Breast epithelium (tissue), 4 donors: ENCODE measurements at places on chromosomes 4 and X.

DNA sequence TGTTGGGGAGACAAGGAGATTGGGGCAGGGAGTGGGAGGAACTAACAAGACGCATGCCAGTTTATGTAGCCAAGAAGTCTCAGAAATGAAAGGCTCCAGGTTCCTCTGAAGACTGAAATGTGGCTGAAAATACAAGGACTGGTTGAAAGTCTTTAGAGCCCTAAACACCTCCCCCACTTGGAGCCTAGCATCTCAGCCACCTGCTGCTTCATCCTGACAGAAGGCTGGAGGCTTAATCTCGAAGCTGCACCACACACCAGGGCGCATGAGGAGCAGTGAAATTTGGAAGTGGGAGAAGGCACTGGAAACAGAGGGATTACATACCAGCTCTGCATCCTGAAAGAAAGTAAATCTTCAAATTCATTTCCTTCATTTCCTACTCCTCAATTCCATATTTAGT, 160.7 kb upstream of the FTHL17 start:
- no peaks in the 10 kb centered on the region for H3K4me1 ChIP-seq
- no peak overlapping the region for H3K4me3 ChIP-seq
- no peaks in the 10 kb centered on the region for H3K36me3 ChIP-seq
- H3K27me3 ChIP-seq, result peaks cover 9% of the 10 kb centered on the region
- H3K27ac ChIP-seq, result no peak overlapping the region
- no peak for DNase-seq

GRCh38 chrX:28582511-28582910, 4.7 kb upstream of the IL1RAPL1 start:
- H3K36me3 ChIP-seq, result no peaks in the 10 kb centered on the region
- no peak overlapping the region for H3K27ac ChIP-seq
- DNase-seq, result no peak
- H3K27me3 ChIP-seq, result no peaks in the 10 kb centered on the region
- H3K4me1 ChIP-seq, result no peaks in the 10 kb centered on the region

- no peaks in the 10 kb centered on the region for H3K27me3 ChIP-seq
- no peak overlapping the region for H3K27ac ChIP-seq
- no peak for DNase-seq
- H3K4me1 ChIP-seq, result no peaks in the 10 kb centered on the region
- H3K36me3 ChIP-seq, result no peaks in the 10 kb centered on the region
These were observed 237.5 kb downstream of the SHOX start for GRCh38 chrX:867966-868647.

DNA sequence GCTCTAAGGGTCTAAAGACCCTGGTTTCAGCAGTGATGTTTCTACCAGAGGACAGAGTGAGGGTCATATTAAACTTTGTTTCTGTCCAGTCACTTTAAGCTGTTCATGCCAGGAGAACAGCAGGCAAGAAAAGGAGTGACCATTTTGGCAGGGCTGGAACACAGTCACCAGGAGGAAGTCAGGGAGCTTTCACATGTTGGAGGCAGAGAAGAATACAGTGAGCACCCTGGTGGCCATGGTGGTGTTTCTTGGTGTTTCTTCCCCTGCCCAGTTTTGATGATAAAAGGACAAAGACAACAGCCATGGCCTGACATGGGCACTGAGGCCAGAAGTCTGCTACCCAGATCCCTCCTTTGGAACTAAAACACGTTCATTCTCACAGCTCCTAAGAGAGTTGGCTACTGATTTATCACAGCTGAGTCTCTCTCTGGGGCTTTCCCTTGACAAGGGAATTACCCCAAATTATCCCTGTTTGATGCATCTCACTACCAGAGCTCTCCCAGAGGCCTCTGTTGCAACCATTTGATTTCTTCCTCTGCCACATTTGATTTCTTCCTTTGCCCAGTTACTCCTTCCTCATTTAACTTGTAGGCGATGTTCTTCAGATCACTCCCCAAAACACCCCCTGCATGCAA, 106.4 kb upstream of the NWD2 start:
- H3K27me3 ChIP-seq, result no peaks in the 10 kb centered on the region
- H3K27ac ChIP-seq, result no peak overlapping the region
- no peak for DNase-seq

- H3K27ac ChIP-seq, result no peak overlapping the region
- no peak for DNase-seq
- H3K27me3 ChIP-seq, result peaks cover 33% of the 10 kb centered on the region
- no peaks in the 10 kb centered on the region for H3K4me1 ChIP-seq
- H3K36me3 ChIP-seq, result no peaks in the 10 kb centered on the region
- no peak overlapping the region for H3K4me3 ChIP-seq
These were observed 715.7 kb upstream of the HTR2C start for GRCh38 chrX:113868177-113868576.
